Effector memory CD4-positive, alpha-beta T cell (primary cell): ENCODE measurements at places on chromosomes 6 and 20.

DNA sequence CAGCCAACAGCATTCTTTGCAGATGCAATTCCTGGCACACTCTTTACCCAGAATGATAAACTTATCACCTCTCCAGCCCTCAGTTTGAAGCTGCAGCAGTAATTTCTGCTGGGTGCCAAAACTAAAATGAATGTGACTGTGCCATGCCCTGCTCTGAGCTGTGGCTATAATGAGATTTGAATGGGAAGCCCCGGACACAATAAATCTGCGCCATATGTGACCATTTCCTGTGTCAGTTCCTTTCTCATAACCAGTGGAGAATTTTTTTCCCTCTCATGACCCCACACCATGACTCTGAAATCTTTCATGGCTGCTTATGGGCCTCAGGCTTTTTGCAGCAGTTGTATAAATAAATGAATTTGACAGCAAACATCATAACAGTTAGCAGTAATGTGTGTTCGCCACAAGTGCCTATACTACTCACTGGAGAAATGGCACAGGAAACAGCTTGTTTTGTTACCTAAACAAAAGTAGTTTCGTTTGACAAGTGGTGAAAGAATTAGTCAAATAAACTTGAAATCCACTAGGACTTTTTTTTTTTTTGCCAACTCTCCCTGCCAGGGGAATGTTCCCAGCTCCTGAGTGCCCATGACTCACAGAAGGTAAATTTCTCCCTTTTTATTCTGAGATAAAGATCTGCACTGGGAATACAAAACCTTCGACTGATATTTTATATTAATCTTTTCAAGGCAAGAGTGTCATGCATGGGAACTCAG is 408.4 kb downstream of the PKHD1 start:
- no peak for DNase-seq

DNA sequence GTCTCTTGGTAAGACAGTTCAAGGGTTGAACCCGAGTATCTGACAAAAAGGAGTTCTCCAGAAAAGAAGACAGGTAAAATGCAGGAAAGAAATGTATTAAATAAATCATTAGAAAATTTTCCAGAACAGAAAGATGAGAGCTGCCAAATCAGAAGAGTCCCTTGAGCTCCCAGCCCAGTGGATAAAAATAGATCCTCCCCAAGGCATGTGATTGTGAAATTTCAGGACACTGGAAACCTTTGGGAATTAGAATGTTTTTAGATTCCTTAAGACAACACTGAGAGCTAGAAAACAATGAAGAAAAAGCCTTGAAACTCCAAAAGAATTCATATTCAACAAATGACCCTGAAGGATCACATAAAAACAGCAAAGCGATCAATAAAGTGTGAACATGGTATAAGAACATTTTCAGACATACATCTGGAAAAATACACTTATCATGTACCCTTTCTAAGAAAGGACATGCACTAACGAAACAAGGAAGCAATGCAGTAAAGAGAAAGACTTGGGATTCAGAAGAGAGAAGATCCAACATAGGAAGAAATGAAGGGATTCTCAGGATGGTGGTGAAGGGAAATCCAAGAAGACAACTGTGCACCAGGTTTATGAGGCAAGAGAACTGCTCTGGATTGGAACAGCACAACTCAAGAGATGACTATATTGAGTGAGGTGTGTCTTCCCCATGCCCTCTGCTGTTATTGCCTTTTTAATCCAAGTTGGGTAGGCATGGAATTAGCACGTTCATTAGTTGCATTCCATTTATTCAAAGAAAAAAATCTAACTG is 390.4 kb downstream of the SYNE1 start:
- DNase-seq, result no peak

GRCh38 chr6:56659721-56660380 is 17.2 kb upstream of the DST start:
- DNase-seq, result no peak

- DNase-seq, result no peak
These were observed 15.9 kb upstream of the ADGRF1 start for GRCh38 chr6:47057830-47058540.

DNA sequence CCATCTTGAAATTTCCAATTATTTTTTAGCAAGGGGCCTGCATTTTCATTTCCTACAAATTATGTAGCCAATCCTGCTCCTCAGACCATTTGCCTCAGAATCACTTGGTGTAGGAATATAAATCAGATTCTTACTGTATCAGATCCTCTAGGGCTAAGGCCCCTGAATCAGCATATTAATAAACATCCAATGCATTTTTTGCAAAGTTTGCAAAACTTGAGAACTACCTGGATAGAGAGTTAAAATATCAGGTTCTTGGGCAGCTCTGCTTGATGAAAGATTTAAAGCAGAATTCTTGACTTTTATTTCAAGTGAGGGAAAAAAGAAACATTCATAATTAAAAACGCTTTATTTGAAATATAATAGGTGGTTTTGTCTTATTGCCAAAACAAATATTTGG is 82.2 kb upstream of the MAN1A1 start:
- no peak for DNase-seq

DNA sequence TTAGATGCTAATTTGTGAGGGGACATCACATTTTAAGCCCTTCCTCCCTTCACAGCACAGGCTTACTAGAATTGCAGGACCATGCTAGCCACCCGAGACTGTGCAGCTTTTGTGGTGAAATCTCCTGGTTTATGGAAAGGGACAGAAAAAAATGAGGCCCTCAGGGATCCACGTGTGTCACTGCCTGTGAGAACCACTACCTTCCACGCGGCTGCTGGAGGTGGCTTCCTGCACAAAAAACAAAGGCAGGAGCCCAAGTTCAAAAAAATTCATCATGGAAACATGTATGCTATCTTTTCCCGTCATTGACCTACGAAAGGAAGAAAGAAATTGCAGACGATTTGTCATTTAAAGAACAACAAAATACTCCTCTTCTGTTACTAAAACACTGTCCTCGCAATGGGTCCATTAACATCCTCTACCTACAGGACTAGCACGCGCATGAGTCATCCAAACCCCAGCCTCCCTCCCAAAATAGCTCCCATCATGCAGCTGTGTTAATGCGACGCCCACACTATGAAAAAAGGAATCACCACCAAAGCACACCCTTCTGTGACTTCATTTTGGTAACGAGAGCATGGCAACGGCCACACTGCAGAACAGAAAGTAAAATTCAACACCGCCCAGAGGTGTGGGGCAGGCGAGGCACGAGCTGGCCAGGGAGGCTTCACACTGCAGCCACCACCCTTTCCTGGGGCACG is 45.7 kb downstream of the RAMACL start:
- DNase-seq, result peak; percentile 51

GRCh38 chr6:87481931-87482330 is 9.2 kb downstream of the SLC35A1 start:
- DNase-seq, result no peak

GRCh38 chr20:4192378-4193068 is 177.2 kb upstream of the RNF24 start:
- no peak for DNase-seq

GRCh38 chr6:8953310-8953709 is 518.0 kb upstream of the SLC35B3 start:
- DNase-seq, result no peak

DNA sequence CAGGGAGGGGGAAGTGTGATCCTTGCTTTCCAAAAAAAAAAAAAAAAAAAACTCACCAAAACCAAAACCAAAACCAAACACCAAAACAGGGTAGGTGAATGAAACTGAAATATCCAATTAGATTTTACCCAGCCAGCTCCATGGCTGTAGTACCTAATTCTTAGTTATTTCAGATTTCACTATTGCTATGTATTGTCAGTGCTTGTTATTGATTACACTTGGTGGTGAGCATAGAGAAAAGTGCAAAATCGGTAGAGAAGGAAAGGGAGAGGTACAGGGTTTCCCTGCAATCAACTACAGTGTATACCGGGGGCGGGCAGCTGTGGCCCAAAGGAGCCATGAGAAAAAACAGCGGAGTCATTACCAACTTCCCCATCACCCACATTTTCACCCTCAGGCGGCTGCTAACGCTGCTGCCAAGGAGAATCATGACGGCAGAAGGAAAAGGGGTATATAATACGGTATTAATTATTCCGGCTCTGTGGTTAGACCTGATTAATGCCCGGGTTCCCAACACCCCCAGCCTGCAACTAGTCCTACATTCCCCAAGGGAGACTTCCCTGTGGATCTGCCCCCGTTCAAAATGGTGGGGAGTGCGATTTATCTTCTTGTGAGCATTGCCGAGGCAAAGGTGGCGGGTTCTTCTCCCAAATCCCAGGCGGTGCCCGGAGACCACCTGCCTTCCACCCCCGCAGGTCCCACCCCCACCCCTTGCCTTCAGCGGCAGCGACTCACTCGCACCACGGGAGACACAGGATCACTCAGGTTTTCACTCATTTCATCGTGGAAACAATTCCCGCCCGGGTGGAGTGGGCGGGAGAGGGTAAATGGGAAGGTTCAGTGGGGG is at the start of gene C6orf62:
Gene C6orf62, minus strand, starts transcription at position 30 of the 847 bp plus-strand sequence. CDS start 486 bp downstream, outside the sequence.
- peak; percentile 39 for DNase-seq

- no peak for DNase-seq
These were observed 1.0 kb downstream of the MOCS3 start for GRCh38 chr20:50959543-50960126.

DNA sequence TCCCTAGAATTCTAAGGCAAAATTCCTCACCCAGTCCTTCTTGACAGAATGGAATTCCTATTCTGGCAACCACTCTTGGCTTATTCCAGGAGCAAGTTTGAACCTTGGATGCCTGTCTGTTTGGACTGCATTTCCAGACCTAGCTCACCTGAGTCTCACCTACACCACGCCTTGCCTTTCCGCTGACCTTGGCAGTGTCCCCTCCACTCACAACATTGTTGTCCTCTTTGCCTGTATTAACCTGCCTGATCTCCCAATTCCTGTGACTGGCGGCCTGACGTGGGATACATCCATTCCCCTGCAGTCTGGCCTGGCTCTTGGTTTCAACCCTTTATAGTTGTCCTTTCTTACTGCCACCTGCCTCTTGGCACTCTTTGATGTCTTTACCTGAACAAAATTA is 281.4 kb upstream of the SOX4 start:
- no peak for DNase-seq

DNA sequence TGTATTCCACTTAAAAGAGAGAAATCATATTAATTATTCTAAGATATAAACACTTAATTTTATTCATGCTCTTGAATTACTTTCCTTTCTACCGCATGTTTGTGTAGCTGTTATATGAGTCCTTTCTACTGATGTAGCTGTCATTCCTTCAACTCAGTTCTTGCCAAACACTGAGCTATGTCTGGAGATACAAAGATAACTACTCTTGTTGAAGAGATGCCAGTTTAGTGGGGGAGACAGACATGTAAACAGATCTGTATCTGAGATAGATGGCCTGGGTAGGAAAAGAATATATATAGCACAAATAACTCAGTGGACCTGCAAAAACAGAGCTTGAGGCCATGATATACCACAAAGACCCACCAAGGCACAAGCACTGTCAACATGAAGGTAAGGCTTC is 157.3 kb downstream of the BTBD9 start:
- DNase-seq, result no peak

DNA sequence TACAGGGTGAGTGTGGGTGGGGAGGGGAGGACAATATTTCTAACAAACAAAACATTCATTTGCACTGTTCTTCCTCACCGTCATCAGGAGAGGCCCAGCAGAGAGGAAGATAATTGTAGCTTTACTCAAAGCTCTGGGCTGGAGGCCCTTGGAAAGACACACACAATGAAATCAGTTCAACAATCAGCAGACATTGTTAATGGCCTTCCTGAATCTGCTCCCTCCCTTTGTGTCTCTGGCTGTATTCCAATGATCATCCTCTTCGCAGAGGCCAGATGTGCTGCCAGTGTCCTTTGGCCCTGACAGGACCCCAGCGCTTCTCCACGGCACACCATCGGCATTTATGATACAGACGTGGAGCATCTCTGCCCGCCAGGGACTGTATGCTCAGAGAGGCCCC is 44.6 kb upstream of the LRFN2 start:
- DNase-seq, result no peak

GRCh38 chr6:13089296-13089994 is 238.9 kb downstream of the TBC1D7 start:
- no peak for DNase-seq

DNA sequence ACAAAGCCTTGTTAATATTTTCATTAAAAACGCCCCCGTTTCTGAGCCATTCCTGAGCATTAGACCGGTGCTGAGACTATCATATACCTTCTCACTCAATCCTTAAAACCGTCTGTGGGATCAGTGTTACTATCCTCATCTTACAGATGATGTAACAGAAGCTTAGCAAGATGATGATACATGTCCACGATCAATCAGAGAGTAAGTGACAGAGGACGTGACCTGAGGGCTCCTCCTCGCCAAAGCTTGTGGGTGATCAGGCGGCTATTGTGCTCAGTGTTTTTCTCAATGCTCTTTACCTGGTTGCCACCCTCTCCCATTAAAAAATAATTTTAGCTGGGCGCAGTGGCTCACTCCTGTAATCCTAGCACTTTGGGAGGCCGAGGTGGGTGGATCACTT is 113.1 kb downstream of the MTHFD1L start:
- DNase-seq, result no peak

GRCh38 chr6:105107207-105107606 is 72.6 kb downstream of the POPDC3 start:
- no peak for DNase-seq

GRCh38 chr20:46978951-46979491 is 84.4 kb downstream of the EYA2 start:
- no peak for DNase-seq

DNA sequence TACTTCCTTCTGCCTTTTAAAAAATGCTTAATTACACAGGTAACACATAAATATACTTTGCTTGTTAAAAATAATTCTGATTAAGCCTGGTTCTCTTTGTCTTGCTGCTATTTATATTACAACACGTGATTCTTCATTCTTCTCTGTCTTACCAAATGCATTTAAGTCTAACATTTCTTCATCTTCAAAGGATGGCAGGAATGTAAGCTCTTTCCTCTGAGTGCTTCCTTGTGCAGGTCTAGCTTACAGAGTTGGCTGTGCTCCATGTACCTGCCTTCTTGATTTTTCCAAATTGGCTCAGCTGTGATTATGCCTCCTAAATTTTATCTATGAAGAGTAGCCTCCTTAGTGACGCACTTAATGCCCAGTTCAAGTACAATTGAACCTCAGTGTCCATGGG is 44.4 kb downstream of the RNF144B start:
- no peak for DNase-seq

- DNase-seq, result no peak
These were observed 219.8 kb downstream of the KIF16B start for GRCh38 chr20:16353417-16353781.

DNA sequence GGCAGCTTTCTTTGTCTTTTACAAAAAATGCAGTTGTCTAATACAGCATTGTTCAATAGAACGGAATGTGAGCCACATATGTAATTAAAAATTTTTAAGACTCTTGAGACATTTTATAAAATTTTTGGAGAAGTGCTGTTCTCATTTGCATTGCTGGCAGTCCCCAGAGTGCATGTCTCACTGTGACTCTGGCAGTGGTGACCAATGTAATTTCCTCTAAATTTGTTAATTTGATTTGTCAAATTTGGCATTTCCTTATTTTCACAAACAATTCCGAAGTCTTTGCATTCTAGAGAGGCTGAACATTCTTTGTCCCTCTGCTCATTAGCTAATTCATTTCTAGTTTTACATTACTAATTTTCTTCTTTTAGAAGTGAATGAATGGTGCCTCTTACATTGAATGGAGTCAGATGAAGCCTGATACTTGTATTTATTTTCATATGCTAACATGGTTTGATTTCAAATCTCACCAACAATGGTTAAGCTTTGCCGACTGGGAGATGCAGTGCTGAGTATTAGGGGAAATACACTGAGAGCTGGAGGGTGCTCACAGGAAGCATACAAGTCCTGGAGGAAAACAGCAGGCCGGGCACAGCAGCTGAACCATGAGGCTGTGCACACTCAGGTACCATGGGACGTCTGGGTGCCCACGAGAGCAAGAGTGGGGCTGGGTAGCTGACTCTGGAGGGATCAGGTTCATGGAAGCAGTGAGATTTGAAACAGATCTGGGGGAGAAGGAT is 68.5 kb upstream of the ARMC2 start:
- no peak for DNase-seq

- DNase-seq, result no peak
These were observed 321.5 kb upstream of the SASH1 start for GRCh38 chr6:148021165-148021564.
